Lower lobe of right lung (tissue), 2 donors: ENCODE measurements at places on chromosomes 5 and 9. TPM values are rescaled to one million over a fixed set of nuclear protein-coding genes. Genes with fewer than 3 reads are reported as not detected.

DNA sequence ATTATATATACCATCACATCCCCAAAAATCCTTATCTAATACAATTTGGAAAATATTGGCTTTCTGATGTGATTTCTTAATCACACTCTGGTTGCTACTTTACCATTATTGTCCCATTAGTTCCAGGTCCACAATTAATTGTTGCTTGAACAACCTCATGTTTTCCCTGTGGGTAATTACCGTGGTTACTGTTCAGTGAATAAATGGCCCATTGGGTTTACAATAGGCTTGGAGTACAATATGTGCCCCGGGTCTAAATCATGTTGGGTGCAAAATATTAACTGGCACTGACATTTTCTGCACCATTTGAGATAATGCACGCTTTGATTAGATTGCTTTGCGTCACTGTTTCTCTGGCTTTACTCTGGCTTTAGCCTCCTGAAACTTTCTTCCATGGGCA is 163.7 kb downstream of the GABBR2 start:
- no peaks in the 10 kb centered on the region for H3K27me3 ChIP-seq
- no peaks in the 10 kb centered on the region for H3K4me1 ChIP-seq
- H3K27ac ChIP-seq, result no peak overlapping the region
- no peaks in the 10 kb centered on the region for H3K36me3 ChIP-seq
- DNase-seq, result no peak

DNA sequence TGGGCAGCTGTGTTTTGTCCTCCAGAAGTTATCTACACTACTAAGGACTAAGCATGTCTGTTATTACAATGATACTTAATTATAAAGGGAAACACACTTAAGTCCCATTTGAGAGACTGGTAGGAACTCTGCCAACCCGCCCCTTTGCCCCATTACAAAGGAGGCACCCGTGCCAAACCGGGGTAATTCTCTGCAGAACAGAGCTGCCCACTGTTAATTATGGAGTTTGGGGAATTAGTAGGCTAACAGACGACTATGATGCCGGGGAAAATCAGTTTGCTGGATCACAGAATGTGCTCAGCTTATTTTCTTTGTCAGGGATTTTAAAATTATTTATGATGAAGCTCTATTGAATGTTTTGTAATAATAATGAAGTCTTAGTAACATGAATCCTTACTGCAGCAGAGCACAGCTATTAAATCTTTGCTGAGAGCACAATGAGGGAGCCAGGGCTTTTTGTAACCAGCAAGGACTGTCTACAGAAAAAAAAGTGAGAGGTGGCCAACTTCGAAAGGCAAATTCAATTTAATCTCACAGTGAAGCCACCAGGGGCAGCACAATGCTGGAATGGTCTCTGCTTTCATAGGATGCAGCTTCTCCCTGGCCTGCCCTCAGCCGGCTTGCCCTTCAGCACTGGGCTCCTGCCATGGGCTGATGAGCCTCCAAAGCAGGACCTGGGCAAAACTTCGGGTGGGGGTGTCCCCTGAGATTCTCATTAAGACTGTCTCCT is 134.5 kb downstream of the GNAQ start:
- no peaks in the 10 kb centered on the region for H3K27me3 ChIP-seq
- DNase-seq, result no peak
- H3K36me3 ChIP-seq, result no peaks in the 10 kb centered on the region
- peaks cover 14% of the 10 kb centered on the region for H3K4me1 ChIP-seq
- no peak overlapping the region for H3K27ac ChIP-seq

- H3K27ac ChIP-seq, result peak overlapping the region; percentile 97
- H3K4me3 ChIP-seq, result peak overlapping the region; percentile 15
- no peaks in the 10 kb centered on the region for H3K27me3 ChIP-seq
These were observed 6.0 kb downstream of the B4GALT1 start for GRCh38 chr9:33161011-33161588.

DNA sequence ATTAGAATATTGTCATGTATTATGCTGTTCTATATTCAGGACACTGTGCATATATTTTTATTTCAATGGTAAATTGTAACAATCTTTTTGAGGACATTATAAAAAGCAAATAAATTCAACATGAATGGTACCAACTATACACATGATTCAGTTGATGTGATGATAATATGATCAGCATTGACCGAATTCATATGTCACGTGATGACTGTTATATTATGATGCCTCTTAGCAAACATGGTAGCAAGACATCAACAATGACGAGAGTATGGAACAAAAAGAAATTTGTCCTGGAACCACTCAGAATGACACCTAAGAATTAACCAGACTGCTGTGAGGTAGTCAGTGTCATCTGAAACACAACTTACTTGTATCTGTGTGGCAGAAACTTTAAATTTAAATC is 161.5 kb upstream of the OR13F1 start:
- no peaks in the 10 kb centered on the region for H3K27me3 ChIP-seq
- no peaks in the 10 kb centered on the region for H3K36me3 ChIP-seq
- no peak overlapping the region for H3K27ac ChIP-seq
- no peak for DNase-seq
- no peaks in the 10 kb centered on the region for H3K4me1 ChIP-seq

DNA sequence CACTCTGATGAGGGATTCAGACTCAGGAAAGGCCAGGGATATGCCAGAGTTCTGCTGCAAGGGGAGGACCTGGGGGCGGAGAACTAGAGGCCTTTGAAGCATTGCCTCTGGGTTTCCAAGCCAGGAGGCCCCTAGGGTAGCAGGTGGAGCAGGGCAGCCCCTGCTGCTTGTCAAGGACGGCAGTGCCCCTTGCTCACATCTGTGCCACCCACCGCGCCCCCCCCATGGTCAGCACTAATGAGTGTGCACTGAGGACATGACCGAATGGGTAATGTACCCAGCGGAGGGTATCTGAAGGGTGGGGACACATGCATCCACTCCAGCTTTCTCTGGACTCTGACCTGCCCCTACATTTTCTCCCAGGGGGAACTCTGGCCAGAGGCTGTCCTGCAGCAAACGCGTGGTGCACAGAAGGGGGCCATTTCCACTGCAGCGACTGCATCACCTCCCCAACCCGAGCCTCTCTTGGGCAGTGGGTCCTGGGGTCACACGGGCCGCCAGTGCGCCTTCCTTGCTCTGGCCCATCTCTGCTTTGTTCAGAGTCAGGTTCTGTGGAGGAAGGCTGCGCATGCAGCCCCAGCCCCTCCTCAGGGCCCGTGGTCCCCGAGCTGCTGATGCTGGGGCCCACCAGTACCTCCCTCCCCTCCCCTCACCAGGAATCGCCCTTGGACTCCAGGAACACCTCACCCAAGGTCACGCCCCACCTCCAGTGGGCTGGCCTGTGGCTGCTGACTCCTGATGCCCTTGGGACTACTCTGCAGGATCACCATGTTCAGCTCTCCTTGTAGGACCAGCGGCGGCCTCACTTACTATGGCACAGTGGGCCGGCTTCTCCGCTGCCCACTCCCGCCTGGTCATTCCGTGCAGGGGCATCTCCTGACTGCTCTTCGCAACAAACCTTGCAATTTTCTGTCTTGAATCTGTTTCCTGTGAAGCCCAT is 31.2 kb downstream of the STC2 start:
- H3K27me3 ChIP-seq, result peaks cover 22% of the 10 kb centered on the region
- DNase-seq, result no peak
- H3K36me3 ChIP-seq, result no peaks in the 10 kb centered on the region
- no peak overlapping the region for H3K27ac ChIP-seq
- H3K4me3 ChIP-seq, result no peak overlapping the region
- H3K4me1 ChIP-seq, result peaks cover 10% of the 10 kb centered on the region

DNA sequence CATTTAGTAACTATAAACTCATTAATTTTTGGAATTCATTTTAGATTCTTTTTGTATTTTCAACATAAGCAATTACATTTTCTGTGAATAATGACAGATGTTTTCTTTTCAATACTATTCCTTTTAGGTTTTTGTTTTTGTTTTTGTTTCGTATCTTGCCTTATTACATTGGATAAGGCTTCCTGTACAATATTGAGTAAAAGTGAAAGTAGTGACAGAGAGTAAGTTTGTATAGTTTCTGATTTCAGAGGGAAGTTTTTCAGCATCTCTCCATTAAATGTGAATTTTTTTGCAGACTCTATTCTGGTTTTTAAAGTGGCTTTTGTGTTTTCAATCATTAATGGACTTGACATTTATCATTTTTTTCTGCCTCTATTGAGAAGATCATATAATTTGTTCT is 12.8 kb upstream of the CAMK4 start:
- no peaks in the 10 kb centered on the region for H3K4me1 ChIP-seq
- H3K4me3 ChIP-seq, result no peak overlapping the region
- H3K27ac ChIP-seq, result no peak overlapping the region
- no peaks in the 10 kb centered on the region for H3K27me3 ChIP-seq
- no peak for DNase-seq
- no peaks in the 10 kb centered on the region for H3K36me3 ChIP-seq

DNA sequence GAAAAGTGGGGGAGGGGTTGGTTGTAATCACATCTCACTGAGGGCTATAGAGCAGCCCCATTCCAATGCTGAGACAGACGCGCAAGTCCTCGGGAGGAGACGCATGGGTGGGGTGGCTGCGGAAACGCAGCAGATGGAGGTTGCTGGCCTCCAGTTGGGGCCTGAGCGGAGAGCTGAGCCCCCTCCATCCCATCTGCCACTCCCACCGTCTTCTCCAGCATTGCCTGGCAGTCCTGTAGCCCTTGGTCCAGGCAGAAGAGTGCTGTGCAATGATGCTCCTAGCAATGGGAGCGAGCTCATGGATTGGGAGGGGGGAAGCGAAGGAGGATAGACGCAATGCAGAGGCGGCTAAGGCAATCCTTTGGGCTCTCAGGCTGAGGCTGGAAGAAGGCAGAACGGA is 79.4 kb upstream of the GLRA1 start:
- no peak overlapping the region for H3K27ac ChIP-seq
- H3K27me3 ChIP-seq, result no peaks in the 10 kb centered on the region
- H3K4me3 ChIP-seq, result no peak overlapping the region
- H3K4me1 ChIP-seq, result no peaks in the 10 kb centered on the region
- no peak for DNase-seq

GRCh38 chr5:65812648-65813047 is 90.6 kb downstream of the NLN start:
- no peak for DNase-seq
- H3K4me3 ChIP-seq, result no peak overlapping the region
- no peaks in the 10 kb centered on the region for H3K4me1 ChIP-seq
- H3K27me3 ChIP-seq, result no peaks in the 10 kb centered on the region
- no peak overlapping the region for H3K27ac ChIP-seq
- H3K36me3 ChIP-seq, result no peaks in the 10 kb centered on the region

The SPINK6 gene
- not detected for total RNA-seq

The KCNV2 gene
- total RNA-seq, result not detected

The FBXL7 gene
- 8.0 TPM for total RNA-seq

The MIER3 gene
- total RNA-seq, result 20.1 TPM

The BHMT2 gene
- total RNA-seq, result 3.9 TPM

The POC5 gene
- 10.7 TPM for total RNA-seq
